ENCODE measurements at places on chromosomes 6 and 20.

DNA sequence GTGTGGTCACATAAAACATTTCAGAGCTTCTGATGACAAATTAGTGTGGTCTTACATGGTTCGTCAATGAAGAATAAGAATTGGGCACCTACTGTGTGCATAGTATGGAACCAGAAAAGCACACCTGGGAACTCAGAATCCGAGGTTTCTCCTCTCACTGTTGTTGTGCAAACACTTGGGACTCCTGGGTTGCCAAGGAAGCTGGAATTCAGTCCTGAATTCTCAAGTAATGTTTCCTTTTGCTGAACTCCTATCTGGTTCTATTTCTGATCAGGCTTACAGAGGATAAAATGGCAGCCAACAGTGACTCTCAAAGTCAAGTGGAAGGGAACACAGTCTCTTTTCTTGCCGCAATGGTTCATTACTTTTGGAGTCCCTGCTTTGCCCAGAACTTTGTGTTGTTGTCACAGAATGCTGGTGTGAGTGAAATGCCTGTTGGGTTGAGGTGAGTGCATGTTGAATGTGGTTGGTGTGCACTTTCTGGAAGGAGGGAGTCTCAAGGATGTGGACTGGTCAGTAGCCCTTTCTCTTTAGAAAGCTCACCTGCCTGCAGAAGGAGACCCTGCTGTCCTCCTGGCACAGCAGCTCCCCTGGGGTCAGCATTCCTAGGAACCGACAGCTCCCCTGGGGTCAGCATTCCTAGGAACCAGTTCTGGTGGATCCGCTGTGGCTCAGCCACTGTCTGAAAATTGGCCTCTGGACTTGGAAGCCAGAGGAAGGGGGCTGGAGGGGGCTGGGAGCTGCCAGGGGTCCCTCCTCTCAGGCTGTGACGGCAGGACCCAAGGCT is 1.4 kb downstream of the UNC93A start:
- no peak for DNase-seq

DNA sequence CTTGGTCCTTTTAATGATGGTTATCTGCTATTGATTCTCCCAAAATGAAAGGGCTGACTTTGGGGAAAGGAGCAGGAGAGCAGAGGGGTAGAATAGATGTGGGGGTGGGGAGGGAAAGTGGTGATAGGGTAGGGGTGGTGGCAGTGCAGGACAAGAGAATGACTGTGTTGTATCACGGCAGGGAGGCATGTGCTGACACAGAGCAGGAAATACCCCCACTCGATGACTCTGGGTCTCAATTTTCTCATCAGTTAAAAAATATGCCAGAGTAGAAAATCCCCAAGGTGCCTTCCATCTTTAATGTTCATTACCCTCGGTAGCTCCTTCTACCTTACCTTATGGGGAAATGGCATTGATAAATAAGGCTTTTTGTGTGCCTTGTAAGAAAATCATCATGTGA is 79.0 kb upstream of the ATXN1 start:
- no peak for DNase-seq

GRCh38 chr6:14616656-14617055 is 499.1 kb downstream of the CD83 start:
- no peak for DNase-seq

DNA sequence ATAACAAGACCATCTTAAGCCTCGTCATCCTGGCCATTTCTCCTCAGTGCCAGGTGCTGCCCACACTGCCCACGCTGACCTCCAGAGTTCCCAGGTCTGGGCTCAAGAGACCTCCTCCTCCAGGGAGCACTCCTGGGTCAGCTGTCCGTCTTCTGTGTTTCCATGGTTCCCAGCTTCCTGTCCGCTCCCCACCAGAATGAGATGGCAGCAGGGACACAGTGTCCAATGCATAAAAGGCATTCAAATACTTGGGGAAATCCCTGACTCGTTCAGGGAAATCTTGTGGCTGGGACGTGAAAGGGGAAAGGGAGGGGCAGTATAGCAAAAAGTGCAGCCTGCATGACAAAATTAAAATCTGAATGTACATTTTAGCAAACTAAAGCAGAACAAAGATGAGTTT is 54.3 kb downstream of the SLC23A2 start:
- DNase-seq, result no peak

DNA sequence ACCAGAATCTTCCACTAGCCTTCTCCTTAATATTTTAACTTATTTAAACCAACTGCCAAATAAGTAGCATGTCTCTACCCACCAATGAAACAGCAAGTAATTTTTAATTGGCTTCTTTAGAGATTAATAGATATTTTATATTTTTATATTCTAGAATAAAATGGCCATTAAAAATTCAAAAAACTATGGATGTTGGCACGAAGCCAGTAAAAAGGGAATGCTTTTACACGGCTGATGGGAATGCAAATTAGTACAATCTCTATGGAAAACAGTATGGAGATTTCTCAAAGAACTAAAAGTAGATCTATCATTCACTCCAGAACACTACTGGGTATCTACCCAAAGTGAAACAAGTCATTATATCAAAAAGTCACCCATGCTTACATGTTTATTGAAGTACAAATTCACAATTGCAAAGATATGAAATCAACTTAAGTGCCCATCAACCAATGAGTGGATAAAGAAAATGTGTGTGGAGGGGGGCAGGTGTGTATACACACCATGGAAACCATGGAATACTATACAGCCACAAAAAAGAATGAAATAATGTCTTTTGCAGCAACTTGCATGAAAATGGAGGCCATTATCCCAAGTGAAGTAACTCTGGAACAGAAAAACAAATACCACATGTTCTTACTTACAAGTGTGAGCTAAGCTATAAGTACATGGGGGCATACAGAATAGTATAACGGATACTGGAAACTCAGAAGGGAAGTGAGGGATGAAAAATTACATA is 15.1 kb downstream of the SHPRH start:
- DNase-seq, result no peak

GRCh38 chr6:140921366-140922226 is 1211.1 kb upstream of the GJE1 start:
- no peak for DNase-seq
